ENCODE measurements at places on chromosomes 7 and 10. TPM values are rescaled to one million over a fixed set of nuclear protein-coding genes. Genes with fewer than 3 reads are reported as not detected.

PSMC2 gene
- total RNA-seq: 219 TPM

INA gene
- under 0.01 TPM for total RNA-seq

FKBP6 gene
- total RNA-seq: not detected

PDK4 gene
- total RNA-seq: 17.8 TPM

RSPH10B gene
- total RNA-seq: 0.57 TPM

CLEC5A gene
- not detected for total RNA-seq

CCNJ gene
- total RNA-seq: 9.6 TPM

Data from bladder microvascular endothelial cell (primary cell).